ENCODE measurements at places on chromosomes 2 and 18.

- no peak for DNase-seq
These were observed 76.5 kb downstream of the LPIN1 start for GRCh38 chr2:11822746-11823451.

- no peak for DNase-seq
These were observed 144.9 kb downstream of the ACTR3 start for GRCh38 chr2:114034742-114035141.

GRCh38 chr2:172442072-172442895 lies 14.9 kb downstream of the ITGA6 start:
- no peak for DNase-seq

- DNase-seq: no peak
These were observed 232.8 kb downstream of the PIK3C3 start for GRCh38 chr18:42187611-42188380.

- DNase-seq: no peak
These were observed 75.0 kb upstream of the GATA6 start for GRCh38 chr18:22094358-22094734.

GRCh38 chr2:190499273-190499672 lies 35.2 kb downstream of the NEMP2 start:
- DNase-seq: no peak

GRCh38 chr2:222959358-222959757 lies 92.6 kb upstream of the KCNE4 start:
- DNase-seq: no peak

- no peak for DNase-seq
These were observed 676 bp downstream of the ACTR2 start for GRCh38 chr2:65228263-65228750.

DNA sequence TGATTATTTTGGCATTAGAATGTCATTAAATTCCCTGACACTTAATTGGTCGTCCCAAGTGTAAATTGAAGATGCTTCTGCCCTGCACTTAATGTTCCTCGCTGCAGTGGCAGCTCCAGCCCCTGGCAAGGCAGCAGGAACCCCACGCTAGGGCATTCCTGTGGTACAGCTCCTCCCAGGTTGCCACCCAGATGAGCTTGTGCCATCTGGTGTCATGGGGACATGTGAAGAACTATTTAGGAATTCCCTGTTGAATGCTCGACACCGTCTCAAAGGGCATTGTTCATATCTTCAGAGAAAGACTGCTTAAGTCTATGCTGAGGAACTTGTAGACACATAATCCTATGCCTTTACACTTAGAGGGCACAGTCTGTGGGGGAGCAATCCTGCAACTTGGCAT lies 38.9 kb downstream of the BCL2L11 start:
- no peak for DNase-seq

GRCh38 chr18:6982398-6982797 lies 135.2 kb downstream of the LAMA1 start:
- no peak for DNase-seq
